ENCODE measurements at places on chromosomes 12 and 14.

GRCh38 chr12:55840581-55841351, 2.0 kb downstream of the MMP19 start:
- no peak for DNase-seq

GRCh38 chr12:122659579-122659978, 43.6 kb downstream of the HCAR2 start:
- DNase-seq, result no peak

GRCh38 chr12:62379026-62379722, 87.5 kb upstream of the MON2 start:
- no peak for DNase-seq

DNA sequence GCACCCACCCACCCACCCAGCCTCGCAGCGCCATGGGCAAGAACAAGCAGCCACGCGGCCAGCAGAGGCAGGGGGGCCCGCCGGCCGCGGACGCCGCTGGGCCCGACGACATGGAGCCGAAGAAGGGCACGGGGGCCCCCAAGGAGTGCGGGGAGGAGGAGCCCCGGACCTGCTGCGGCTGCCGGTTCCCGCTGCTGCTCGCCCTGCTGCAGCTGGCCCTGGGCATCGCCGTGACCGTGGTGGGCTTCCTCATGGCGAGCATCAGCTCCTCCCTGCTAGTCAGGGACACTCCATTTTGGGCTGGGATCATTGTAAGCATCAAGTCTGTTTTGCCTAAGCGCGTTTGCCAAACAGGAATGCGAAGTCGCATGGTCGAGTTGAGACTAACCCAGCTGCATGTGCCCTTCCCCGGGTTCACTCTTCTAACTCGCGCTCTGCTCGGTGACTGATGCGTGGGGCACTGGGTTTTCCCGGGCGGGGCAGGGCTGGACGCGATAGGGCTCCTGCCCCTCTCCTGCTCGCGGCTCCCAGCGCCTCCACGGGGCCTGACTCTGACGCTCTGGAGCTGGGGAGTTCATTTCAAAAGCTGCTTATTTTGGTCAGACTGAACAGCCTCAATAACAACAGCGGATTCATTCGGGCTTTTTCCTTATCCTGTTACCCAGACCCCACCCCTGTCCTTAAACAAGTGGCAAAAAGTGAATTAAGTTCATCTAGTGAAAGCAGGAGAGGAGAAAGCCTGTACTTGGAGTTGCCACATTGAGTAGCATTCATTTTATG, 458 bp downstream of the SSPN start:
- DNase-seq, result no peak

- no peak for DNase-seq
Observed at GRCh38 chr12:57129889-57130288, 1.6 kb downstream of the LRP1 start.

DNA sequence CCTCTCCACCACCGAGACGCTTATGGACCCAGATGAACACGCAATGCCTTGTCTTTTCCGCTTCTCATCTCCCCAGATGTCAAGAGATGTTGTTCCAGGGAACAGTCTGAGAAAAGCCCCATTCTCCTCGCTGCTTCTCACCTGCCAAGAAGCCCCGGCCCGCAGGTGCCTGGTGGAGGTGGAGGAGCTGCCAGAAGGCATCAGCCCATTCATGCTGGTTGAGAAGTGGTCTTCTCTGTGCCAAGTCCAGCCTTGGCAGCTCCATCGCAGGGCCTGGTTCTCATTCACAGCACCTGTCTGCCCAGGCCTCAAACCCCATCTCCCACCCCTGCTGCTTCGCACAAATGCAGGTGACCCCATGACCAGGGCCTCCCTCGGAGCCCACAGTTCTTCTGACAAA, 42.3 kb upstream of the TMEM263 start:
- DNase-seq, result no peak

- no peak for DNase-seq
Observed at GRCh38 chr12:118299791-118300460, 72.8 kb downstream of the TAOK3 start.

GRCh38 chr12:131242741-131243496, 289.2 kb downstream of the ADGRD1 start:
- DNase-seq, result peak; percentile 59

DNA sequence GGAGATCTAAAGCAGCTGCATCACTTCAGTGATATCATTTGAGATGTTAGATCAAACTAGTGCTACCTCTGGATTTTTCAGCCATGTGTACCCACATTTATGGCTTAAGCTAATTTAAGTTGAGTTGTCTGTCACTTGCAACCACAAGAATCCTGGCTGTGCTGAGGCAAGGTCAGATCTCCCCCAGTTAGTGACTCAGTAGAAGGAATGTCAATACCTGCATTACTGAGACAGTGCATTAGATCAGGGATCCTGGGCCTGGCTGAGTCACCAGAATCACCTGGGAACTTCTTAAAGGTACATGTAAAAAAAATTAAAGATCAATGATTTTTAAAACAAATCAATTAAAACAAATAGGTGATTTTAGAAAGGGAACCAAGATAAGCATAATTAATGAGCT, 84.6 kb upstream of the GRIN2B start:
- no peak for DNase-seq

DNA sequence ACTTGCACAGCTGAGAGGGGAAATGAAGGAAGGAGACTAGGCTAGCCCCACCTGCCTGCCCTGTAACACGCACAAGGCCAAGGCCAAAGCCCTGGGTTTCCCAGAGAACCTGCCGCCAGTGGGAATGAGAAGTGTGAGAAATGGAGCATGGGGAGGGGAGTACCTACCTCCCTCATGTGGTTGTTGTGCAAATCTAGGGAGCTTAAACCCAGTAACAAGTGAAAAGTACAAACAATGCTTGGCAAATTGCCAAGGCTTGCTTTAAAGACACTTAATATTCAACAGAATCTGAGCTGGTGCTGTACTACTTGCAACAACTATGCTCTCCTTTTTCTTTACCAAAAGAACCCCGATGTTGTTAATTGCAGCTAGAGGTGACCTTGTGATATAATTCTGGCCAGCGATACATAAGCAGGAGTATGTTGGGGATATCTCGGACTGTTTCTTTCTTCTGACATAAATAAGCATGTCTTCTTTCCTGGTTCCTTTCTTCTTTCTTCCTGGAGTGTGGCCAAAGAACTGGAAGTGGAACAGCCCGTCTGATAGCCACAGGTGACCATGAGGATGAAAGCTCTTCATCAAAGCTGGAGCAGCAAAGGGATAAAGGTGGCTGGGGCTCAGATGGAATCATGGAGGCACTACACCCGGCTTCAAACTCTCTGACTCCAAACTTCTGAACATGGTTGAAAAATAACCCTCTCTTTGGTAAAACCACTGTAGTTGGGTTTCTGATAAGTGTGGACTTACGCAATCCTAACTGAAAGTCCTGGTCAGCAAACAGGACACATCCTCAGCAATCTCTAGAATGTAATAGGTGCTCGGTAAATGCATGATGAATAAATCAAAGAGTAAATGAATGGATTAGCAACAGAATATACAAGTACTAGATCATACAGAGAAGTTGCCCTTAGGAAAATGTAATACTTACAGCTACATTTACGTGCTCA, 207.9 kb downstream of the NUAK1 start:
- DNase-seq, result no peak

GRCh38 chr12:45773747-45774146, 44.2 kb downstream of the ARID2 start:
- no peak for DNase-seq

DNA sequence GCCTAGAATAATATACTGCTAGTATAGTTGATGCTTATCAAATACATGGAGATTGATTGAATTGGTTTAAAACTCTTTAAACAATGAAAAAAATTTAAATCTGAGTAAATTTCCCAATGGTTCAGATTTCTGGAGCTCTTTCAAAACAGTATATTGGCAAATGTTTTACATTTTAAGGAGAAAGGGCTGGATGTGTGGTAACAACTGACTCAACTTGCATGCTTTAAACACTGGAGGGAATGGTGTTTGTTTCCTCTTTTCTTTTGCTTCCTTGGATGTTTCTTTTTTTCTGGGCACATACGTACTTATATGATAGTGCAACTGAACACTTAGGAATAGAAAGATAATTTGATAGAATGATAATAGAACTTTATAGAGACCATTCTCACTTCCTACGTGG, 73.8 kb upstream of the RFX4 start:
- no peak for DNase-seq

DNA sequence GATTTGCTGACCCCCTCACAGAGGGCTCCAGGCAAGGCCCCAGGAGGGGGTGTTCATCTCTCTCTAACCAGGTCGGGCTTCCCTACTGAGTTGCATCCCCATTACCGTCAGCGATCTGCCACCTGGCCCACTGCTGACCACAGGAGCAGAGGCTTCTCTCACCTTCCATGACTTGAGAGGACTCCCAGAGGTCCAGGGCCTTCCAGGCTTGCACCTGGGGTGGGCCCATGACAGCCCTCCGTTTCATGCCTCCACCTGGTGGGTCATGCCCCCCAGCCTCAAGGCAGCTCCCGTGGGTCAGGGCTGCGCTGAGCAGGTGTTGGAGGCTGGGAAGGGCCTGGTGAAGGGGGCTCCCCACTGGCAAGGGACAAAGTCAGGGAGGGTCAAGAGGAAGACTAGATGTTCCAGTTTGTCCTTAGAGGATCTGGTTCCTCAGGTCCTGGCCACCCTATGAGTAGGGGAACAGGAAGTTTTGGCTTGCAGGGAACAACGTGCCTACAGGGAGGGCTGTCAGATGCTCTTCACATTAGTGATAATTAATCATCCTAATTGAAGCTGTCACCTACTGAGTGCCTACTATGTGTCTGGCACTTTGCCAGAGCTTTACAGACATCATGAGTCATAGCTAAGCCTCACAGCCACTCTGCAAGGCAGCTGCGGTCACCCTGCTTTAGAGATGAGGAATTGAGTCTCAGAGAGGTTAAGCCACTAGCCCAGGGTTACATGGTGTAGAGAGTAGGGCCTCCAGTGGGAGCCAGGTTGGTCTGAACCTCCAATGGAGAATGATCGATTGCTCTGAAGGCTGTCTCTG, 13.8 kb downstream of the NFKBIA start:
- DNase-seq, result peak; percentile 45

- DNase-seq, result no peak
Observed at GRCh38 chr12:46271863-46272262, 3.0 kb upstream of the SLC38A1 start.

- DNase-seq, result no peak
Observed at GRCh38 chr14:74980398-74980730, 22.4 kb upstream of the EIF2B2 start.

DNA sequence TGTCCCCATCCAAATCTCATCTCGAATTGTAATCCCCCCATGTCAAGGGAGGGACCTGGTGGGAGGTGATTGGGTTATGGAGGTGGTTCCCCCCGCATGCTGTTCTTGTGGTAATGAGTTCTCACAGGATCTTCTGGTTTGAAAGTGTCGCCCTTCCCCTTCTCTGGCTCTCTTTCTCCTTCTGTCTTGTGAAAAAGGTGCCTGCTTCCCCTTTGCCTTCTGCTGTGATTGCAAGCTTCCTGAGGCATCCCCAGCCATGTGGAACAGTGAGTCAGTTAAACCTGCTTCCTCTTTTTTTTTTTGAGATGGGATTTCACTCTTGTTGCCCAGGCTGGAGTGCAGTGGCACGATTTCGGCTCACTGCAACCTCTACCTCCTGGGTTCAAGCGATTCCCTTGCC, 104.0 kb downstream of the CCDC91 start:
- DNase-seq, result no peak

- DNase-seq, result no peak
Observed at GRCh38 chr12:10811883-10812536, 2.0 kb upstream of the TAS2R9 start.

DNA sequence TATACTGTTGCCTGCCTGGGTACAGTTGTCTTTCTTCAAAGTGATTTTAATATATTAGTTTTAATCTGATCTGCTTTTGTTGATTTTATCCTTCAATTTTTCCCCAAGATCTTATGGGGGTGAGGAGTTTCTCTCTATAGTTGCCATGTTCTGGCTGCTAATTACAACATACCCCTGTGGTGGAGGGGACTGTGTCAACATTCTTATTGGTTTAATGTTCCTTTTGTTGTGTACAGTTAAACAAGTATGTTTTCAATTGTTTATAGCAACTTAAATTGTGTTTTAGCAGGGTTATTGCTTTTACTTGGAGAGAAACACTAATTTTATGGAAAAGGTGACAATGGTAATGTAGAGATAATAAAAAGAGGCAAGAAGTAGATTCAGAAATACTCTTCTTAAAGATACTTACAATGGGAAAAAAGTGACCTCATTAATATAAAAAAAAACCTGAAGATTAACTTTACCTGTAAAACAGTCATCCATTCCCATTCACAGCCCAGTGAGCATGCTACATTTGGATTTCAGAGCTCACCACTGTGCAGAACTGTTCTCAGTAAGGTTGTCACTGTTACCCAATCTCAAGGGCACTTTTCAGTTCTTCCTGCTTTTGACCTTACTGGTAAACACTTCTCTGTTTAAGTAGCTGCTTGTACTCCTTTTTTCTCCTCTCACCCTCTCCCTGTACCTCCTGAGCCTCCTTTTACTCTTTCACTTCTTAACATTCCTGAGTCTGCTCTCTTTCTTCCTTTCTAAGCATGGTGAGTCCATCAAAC, 8.1 kb upstream of the LRRK2 start:
- DNase-seq, result no peak

- DNase-seq, result no peak
Observed at GRCh38 chr14:99876406-99876805, 83.2 kb downstream of the EML1 start.

- no peak for DNase-seq
Observed at GRCh38 chr12:72272091-72272661, at the start of gene TRHDE. Gene TRHDE, plus strand, starts transcription at chr12:72272370. Its CDS starts 274 bp downstream, at chr12:72272644.

GRCh38 chr12:113933201-113933786, 32.8 kb downstream of the RBM19 start:
- no peak for DNase-seq

DNA sequence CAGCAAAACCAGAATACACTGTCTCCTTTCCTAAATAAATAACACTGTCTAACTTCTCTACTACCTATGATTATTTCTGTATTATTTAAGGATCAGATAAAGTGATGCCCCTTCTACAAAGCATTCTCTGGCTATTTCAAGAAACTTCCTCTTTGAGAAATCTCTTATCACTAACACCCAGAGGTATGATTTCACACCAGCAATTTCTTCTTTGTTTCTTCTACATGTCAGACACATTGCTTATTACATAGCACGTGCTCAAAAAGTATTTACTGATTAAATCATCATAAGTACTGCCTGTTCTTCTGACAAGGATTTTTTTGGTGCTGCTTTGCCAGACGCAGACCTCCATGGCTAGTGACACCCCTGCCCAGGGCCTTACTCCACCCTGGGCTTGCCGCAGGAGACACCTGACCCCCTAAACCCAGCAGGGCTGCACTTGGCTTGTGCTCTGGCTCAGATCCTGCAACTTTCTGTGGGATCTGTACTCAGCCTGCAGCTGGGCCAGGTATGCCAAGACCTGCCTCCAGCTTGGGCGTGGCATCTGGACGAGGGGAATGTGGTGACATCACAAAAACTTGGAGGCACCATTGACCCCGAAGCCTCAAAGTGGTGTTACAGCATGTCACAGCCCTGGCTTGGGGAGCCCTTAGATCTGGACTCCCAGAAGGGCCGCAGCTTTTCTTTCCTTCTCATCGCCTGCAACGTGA, 15.4 kb upstream of the HIGD1C start:
- DNase-seq, result no peak

DNA sequence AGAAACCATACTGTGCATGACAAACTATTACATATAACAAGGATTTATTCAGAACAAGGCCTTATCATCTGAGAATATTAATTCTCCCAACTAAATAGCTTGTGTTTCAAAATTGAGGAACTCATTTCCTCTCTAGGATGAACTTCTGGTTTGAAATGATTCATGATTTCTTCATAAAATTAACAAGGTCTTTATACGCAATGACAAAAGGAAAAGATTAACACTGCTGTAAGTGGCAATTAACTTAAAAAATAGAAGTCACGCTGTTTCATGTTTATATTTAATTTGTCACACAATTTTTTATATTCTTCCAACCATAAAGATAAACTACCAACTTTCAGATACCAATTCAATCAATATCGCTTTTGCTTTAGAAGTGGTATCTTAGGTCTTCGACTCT, 80.8 kb downstream of the GRIP1 start:
- no peak for DNase-seq

Measured in activated CD4-positive, alpha-beta T cell treated with anti-CD3 and anti-CD28 coated beads, Interleukin-2, Interleukin-4, amounts not matched to agents 100 ng/mL and 50 ng/mL, durations not matched to agents 16 hours and 8 hours (primary cell).